NCI-H748 treated with DMSO at 0.1 percent for 48 hours (cell line): ENCODE measurements at places on chromosomes 2 and 18.

GRCh38 chr18:49845629-49846360 lies 32.5 kb upstream of the ACAA2 start:
- DNase-seq: no peak

GRCh38 chr2:72612614-72613160 lies 213.1 kb downstream of the EXOC6B start:
- no peak for DNase-seq

DNA sequence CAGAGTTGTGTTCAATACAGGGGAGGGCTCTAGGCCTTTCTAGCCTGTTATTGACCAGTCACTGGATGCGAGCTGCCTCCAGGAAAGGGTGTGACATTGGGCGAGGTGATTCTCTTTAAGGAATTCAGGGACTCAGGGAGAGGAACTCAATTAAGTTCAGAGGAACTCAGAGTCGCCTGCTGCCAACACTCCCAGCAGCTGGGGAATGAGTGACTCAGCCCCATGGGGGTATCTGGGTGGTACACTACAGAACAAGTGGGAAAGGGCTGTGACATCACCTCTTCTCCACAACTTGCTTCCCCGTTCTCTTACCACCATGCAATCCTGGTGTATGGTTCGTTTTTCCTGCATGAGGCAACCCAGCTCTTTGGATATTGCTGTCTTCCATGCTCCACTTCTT lies 50.4 kb upstream of the CYRIA start:
- no peak for DNase-seq

DNA sequence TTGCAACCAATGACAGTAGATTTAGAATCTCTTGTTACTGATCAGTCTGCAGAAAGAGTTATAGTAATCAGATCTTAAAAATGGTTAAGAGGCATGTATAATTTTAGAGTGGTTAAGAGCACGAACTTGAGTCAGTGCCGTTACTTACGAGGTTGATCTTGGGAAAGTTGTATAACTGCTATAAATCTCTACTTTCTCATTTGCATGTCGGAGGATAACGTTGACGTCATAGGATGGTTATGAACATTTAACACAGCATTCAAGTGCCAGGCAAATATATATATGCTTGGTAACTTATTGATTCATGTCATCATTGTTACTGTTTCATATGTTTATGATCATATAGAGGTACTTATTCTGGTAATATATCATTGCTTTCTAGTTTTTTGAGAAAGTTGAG lies 146.2 kb downstream of the ARHGAP28 start:
- DNase-seq: no peak

DNA sequence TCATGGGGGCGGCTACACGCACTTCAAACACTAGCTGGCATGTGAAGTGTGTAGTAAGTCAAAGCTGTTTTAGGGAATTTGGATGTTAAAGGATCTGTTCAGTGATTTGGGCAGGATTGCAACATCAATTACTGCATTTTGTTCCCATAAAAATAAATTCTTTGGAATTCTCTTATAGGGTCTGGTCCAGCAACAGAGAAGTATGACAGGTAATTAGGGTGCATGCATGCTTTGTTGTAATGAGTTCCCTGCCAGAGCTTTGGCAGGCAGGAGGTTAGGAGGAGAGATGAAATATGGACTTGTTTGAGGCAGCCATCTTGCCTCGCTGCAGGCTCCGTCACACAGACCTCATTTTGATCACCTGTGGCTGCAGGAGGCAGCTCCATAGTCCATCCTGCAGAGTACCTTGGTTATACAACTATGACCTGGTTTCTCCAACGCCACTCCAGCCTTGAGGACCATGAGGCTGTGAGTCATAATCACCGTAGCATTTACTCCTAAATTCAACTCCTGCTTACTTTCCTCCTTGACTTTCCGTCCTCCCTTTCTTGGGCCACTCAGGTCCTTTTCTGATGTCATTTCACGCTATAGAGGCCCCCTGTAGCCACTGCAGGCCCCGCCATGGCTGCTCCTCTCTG lies 26.5 kb upstream of the EML4 start:
- DNase-seq: no peak

DNA sequence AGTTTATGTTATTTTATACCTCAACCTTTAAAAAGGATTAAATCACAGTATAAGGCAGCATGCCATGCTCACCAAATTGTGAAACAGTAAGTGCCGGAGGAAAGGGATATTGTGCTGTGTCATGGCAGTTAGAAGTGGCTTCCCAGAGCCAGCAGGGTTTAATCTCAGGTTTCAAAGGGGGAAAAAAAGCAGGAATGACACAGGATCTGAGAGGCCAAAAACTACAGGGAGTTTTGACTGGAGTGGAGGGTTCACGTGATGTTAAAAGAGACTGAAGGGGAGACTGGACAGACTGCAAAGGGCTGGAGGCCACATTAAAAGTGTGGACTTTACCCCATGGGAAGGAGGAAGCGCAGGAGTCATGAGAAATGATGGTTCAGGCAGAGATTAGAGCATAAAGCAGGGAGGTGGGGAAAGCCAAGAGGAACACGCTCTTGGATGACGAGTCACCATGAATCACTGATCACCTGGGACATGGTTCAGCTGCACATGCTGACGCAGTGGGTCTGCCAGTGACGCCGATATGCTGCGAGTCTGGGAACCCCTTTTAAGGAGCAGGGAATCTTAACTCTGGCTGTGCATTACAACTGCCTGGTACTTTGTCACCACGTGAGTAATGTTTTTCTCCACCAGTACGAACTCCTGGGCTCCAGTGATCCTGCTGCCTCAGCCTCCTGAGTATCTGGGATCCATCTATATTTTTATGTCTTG lies 6.1 kb downstream of the CHMP1B start:
- no peak for DNase-seq

- DNase-seq: peak; percentile 94
Measured at GRCh38 chr18:40159141-40160017, 1795.7 kb upstream of the PIK3C3 start.

GRCh38 chr18:54647176-54647575 lies 56.1 kb downstream of the DYNAP start:
- no peak for DNase-seq

GRCh38 chr2:167127135-167127534 lies 238.9 kb downstream of the XIRP2 start:
- no peak for DNase-seq

- DNase-seq: no peak
Measured at GRCh38 chr2:140359056-140359771, 1579.0 kb upstream of the NXPH2 start.

GRCh38 chr2:43484323-43484930 lies 111.4 kb downstream of the THADA start:
- DNase-seq: peak; percentile 43

GRCh38 chr2:14778015-14778414 lies 145.5 kb downstream of the LRATD1 start:
- no peak for DNase-seq

GRCh38 chr18:42782929-42783328 lies 332.6 kb downstream of the RIT2 start:
- DNase-seq: no peak

GRCh38 chr2:154762638-154763037 lies 64.1 kb downstream of the KCNJ3 start:
- DNase-seq: peak; percentile 23

DNA sequence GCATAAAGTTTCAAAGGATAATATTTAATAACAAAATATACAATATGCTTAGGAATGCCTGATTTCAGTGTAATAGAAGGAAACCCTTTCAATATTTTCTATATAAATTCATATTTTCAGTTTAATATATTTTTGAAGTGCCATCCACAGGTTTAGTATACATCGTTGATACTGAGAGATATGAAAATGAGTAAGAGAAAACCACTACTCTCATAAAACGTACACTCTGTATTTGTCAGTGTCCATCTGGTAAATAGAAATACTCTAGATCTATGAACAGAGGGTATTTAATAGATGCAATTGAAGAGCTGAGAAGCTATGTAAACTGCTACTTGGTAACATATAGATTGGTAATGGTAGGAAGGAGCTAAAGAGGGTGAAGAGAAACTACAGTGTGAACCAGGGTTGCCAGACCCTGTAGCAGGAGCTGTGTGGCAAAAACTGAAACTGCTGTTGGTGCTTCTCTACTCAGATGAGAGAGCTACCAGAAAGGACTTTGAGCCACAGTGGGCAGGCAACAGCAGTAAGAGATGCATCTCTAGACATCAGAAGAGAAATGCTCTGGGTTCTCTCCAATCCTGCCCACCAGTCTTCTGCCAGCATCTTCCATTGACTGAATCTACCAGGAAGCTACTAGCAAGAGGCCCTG lies 187.4 kb downstream of the CCDC102B start:
- DNase-seq: no peak

DNA sequence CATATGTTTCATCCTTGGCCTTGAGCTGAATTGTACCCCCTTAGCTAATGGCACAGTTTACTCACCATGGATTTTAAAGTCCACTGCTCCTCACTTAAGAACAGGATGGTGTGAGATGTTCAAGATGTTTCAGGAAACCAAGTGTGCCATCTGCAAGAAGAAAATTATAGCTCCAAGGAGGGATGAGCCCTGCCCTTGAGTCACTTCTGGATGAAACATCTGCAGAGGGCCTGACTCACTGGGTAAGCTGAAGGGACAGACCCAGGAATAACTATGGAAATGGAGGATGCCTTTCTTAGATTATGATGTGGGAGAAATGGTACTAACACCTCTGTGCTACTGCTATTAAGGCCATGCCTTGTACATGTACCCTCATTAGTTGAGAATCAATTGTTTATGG lies 6.4 kb downstream of the MARS2 start:
- no peak for DNase-seq

GRCh38 chr2:145325485-145325884 lies 805.6 kb upstream of the ZEB2 start:
- no peak for DNase-seq

GRCh38 chr2:41829052-41829451 lies 218.8 kb upstream of the PKDCC start:
- DNase-seq: no peak

DNA sequence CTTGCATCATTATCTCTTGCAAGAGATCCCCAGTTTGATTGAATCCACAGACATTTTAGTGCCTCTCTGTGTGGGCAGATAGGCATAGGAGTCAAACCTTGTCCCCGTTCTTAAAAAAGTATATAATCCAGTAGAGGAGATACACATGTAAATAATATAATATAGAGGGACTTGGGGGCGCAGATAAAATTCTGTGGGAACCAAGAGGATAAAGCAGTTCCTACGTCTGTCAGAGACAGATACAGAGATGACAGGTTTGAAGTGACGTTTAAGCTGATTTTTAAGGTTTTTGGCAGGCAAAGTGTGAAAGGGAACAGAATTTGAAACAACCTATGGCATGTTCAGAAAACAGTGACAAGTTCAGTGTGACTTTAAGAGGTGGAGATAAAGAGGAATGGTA lies 63.1 kb downstream of the CAB39 start:
- DNase-seq: no peak

- no peak for DNase-seq
Measured at GRCh38 chr2:64234150-64234549, 89.9 kb upstream of the PELI1 start.

GRCh38 chr18:72820571-72820970 lies 47.2 kb downstream of the NETO1 start:
- no peak for DNase-seq

- DNase-seq: no peak
Measured at GRCh38 chr18:48292229-48292628, 117.0 kb downstream of the ZBTB7C start.

GRCh38 chr2:126901459-126901858 lies 2.8 kb downstream of the TEX51 start:
- DNase-seq: no peak

DNA sequence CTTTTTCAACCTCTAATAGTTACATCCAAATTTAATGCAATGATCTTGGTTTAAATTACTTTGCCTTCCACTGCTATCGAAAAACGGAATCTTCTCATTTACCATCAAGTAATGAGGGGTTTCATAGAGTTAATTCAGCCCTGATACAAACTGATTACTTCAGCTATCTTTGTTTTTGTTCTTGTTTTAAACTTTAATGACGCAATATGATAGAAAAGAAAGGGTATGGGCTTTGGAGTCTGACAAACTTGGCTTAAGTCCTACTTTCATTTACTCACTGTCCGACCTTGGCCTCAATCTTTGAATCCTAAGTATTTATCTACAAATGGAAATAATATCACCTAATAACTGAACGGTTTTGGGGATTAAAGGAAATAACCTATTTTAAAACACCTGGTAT lies 16.1 kb downstream of the ADAM17 start:
- DNase-seq: no peak

GRCh38 chr18:13603304-13604019 lies 122.9 kb downstream of the FAM210A start:
- no peak for DNase-seq

DNA sequence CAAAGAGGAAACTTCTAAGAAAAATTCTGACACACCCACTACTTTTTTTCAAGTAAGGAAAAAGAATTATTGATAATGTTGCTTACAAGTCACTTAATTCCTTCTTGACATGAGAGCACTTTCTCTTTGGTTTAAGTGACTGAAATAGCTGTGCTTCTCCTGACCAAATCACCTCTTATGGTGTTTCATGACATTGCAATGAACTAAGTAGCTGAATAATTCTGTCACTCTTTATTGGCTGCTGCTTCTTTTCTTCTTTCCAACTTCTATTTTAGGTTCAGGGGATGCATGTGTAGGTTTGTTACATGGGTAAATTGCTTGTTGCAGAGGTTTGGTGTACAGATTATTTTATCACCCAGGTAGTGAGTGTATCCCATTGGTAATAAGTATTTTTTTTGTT lies 447.6 kb upstream of the NETO1 start:
- DNase-seq: no peak

DNA sequence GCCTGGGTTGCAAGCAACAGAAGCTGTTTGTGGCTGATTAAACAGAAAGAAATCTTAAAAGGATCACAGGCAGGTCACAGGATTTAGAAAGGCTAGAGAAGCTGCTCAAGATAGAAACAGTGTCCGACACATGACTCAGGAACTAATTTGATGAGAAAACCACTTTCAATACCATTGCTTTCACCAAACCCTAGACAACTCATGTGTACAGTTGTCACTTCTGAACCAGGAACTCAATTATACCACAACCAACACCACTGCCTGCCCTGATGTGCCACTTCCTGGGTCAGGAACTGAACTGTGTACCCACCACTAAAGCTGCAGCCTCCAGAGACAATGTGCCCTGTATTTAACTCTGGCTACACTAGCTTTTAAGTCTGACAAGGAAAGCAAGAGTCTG lies 56.0 kb downstream of the TMEM247 start:
- DNase-seq: no peak

DNA sequence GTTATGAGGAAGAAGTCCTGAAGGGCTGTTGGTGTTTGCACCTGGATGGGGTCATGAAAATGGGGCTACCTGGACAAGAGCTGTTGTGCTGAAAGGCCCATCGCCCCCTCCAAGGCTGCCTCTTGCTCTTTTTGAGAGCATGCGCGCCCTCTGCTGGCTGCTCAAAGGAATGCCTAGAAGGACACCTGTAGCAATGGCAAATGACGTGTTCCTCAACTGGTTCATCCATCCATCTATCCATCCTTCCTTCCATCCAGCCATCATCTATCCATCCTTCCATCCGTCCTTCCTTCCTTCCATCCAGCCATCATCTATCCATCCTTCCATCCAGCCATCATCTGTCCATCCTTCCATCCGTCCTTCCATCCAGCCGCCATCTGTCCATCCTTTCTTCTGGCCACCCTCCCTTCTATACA lies 17.2 kb upstream of the RPL31 start:
- no peak for DNase-seq
